ENCODE measurements at places on chromosomes 3 and 15. TPM values are rescaled to one million over a fixed set of nuclear protein-coding genes. Genes with fewer than 3 reads are reported as not detected.

Gene ANKRD63
- 0.31 TPM for total RNA-seq

Gene ISG20
- 1.7 TPM for total RNA-seq

Gene ARNT2
- total RNA-seq = 20.2 TPM

DNA sequence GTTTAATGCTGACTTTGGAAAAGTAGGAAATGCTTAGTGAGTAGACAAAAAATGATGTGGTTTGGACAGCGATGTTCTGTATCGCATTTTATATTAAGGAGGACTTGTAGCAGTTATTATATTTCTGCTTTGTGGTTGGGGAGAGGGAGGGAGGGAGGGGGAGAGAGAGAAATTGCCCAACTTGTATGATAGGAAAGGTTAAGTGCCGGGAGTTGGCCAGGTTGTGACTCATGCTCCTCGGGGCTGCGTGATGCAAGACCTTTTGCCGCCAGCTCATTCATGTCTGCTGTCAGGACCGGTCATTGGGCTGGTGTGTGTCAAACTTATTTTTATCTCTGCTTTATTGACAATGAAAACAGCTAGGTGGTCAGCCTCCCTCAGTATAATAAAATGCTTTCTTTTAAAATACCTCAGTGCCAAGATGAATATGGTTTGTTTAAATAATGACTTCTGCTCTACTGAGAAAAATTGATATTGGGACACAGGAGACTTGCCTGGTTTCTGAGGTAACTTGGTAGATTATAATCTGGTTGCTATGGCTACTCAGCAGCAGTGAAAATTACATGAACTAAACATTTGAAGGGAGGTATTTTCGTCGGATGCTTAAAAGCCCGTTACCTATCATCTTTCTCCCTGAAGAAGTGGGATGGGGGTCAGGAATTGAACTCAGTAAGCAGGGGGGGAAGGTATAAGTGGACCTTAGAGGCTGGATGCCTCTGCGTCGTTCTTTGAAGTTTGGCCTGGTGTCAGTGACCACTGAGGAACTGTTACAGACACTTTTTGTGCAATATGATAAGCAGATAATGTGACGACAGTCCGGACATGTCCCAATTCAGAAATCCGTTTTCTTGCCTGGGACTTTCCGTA, 90.7 kb downstream of the FNDC3B start:
- H3K4me3 ChIP-seq = no peak overlapping the region
- H3K27me3 ChIP-seq = no peaks in the 10 kb centered on the region
- DNase-seq = no peak

- H3K36me3 ChIP-seq = no peaks in the 10 kb centered on the region
- no peak overlapping the region for H3K27ac ChIP-seq
- H3K4me1 ChIP-seq = no peaks in the 10 kb centered on the region
- no peak for DNase-seq
Observed at GRCh38 chr15:37638691-37639090, 295.7 kb upstream of the TMCO5A start.
